NCI-H187 treated with DMSO at 0.1 percent for 48 hours (cell line): ENCODE measurements at places on chromosomes 6 and 20.

- no peak for DNase-seq
These were observed 84.6 kb downstream of the ID4 start for GRCh38 chr6:19921786-19922185.

- peak; percentile 43 for DNase-seq
These were observed 58.6 kb downstream of the PPP1R3G start for GRCh38 chr6:5143634-5144311.

GRCh38 chr6:170288852-170289179 lies 2.1 kb downstream of the DLL1 start:
- no peak for DNase-seq

- peak; percentile 42 for DNase-seq
These were observed 110.7 kb upstream of the PHACTR1 start for GRCh38 chr6:12605888-12606345.

- DNase-seq = no peak
These were observed 194.0 kb downstream of the ARHGAP18 start for GRCh38 chr6:129516005-129516404.

DNA sequence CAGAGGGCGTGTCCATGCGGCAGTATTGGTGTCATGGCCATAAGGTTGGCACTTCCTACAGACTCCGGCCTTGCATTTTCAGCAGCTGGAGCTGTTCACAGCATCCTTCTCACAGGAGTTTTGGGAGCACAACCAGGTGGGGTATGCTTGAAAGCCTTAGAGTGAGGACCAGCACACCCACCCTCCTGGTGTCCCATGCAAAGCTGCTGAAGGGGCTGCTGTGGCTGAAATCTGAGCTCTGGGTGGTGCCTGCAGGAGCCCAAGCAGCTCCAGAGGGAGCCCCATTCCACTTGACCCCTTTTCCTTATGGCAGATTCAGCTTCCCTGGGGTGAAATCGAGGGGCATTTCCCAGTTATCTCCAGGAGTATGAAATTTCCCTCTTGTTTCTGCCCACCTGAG lies 74.0 kb upstream of the BHLHE23 start:
- no peak for DNase-seq

DNA sequence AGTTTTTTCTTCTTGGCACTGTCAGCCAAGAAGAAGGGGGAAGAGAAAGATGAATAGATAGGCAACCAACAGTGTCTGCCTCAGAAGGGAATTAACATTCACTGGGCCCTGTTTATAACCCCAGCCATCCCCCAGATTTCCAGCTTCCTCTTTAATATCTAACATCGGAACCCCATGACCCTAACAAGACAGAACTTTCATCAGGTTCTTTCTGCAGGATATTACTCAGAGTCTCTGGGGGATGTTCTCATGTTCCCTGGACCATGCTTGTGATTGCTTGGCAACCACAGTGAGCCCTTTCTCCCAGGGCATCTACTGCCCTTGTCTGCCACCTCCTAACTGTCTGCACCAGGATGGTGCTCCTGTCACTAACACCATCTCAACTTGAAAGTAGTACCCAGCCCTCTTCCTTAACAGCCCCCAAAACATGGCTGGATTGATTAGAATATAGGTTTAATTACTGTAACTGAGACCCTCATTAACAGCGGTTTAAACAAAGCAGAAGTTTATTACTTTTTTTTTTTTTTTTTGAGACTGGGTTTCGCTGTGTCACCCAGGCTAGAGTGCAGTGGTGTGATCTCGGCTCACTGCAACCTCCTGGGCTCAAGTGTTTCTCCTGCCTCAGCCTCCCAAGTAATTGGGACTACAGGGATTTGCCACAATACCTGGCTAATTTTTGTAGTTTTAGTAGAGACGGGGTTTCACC lies 12.0 kb upstream of the PTPN1 start:
- no peak for DNase-seq

- no peak for DNase-seq
These were observed 2.0 kb downstream of the HLA-F start for GRCh38 chr6:29724937-29725869.

GRCh38 chr6:28769626-28770402 lies 154.0 kb downstream of the TRIM27 start:
- DNase-seq = no peak

- DNase-seq = no peak
These were observed 152.7 kb downstream of the DLL1 start for GRCh38 chr6:170137911-170138910.

DNA sequence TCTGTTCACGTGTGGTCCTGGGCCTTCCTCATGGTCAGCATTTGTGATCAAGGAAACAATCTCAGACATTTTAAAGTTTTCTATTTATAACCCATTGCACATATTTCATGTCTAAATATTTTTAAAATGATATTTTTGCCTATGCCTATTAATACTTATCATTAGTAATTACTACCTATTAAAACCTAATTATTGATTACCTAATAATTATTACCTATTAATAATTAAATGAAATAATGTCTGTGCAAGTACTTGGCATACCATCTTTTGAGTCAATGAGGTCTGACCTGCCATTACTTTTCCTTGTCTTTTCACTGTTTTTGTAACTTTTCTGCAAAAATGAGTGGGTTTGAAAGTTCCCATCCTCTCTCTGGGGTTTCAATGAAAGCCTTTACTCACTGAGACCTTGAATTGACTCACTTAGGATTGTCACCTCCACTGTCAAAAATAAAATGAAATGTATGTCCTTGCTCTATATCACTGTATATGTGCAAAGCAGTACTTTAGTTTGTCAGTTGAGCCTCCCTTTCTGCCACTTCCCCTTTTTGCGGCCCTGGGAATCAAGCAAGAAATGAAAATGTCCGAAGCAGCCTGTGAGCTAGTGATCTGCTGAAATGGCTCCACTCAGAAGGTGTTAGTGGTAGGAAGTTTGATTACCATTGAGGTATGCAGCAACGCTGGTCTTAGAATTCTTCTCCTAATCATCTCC lies 87.8 kb downstream of the L3MBTL3 start:
- DNase-seq = no peak

DNA sequence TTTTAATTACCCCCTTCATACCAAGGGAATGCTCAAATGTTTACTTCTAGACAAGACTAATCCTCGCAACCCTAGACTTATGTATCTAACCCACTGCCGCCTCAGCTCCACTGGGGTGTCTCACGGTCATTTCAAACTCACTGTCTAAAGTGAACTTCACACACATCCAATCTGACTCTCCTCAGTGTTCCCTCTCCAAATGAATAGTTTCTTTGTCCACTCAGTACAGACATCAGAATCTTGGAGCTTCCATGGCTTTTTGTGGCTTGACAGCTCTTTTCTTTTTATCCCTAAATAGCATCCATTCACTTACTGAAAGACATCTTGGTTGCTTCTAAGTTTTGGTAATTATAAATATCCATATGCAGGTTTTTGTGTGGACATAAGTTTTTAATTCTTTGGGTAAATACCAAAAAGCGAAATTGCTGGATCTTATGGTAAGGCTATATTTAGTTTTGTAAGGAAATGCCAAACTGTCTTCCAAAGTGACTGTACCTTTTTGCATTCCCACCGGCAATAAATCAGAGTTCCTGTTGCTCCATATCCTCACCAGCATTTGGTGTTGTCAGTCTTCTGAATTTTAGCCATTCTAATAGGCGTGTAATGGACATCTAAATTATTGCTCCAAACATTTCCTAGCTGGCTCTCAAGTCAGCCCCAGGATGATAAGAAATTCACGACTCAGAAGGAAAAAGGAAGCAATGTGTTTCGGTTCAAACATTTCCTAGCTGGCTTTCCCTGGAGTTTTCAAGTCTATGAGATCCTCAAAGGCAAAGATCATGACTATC lies 73.1 kb downstream of the DNAAF9 start:
- no peak for DNase-seq

DNA sequence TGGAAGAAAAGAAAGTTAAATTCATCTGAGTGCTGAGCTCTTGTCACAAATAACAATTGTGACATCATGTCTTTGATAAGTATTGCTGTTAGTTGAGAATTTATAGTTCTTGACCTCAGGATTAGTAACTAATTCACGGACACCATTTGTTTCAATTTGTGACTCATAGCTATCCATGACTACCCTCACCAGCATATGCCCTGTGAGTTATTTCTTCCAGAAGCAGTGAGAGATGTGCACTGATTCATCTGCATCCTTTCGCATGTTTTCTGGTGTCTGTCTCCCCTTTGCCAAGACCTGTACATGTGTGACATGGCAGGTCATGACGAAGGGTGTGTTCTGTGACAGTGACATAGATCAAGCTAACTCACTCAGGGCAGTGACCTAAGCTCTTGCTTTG lies 86.9 kb downstream of the SOBP start:
- no peak for DNase-seq

GRCh38 chr20:62087227-62087626 lies 21.5 kb upstream of the TAF4 start:
- no peak for DNase-seq

DNA sequence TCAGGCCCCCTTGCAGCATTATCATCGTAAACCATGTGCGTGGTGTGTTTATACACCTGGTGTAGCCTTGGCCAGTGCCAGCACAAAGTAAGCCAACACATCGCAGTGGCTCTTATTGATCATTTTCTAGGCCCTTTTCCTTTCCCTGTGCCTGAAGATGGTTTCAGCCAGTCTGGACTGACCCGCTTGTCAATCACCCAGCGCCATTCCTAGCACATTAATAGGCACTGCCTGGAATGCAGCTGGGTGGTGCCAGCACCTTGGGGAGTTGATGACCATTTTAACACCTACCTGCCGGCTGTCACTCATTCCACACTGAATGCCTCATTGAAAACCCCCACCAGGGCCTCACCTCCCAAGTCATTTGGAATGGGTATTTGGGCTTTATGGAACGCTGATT lies 4.9 kb upstream of the UQCC2 start:
- DNase-seq = no peak

- no peak for DNase-seq
These were observed 99.4 kb downstream of the BFSP1 start for GRCh38 chr20:17431621-17432364.

DNA sequence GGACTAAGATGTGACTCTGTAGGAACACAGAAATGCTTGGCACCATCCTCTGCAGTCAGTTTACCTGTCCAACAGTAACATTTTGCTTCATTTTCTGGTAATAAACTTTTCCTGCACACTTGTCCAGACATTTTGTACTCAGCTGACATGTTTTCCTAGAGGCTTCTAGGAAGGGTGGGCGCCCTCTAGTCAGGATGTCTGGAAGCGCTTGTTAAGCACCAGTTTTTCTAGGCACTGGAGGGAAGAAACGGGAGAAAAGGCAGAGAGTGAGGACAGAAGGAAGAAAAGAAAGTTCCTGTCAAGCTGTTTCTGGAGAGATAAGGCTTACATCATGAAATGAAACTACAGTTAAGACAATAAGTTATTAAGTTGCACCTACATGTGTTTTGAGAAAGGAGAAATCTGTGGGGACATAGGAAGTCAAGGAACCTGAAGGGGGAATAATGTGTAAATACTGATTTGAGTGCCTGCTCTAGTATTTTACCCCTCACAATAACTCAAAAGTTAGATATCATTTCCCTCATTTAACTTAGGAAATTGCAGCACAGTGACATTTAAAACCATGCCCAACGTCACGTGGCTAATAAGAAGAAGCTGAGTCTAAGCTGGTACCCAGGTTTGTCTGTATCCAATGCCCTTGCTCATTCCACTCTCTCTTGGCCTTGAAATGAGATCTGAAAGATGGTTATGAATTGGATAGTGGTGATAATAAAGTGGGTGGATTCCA lies 42.7 kb upstream of the TNFRSF21 start:
- DNase-seq = no peak

DNA sequence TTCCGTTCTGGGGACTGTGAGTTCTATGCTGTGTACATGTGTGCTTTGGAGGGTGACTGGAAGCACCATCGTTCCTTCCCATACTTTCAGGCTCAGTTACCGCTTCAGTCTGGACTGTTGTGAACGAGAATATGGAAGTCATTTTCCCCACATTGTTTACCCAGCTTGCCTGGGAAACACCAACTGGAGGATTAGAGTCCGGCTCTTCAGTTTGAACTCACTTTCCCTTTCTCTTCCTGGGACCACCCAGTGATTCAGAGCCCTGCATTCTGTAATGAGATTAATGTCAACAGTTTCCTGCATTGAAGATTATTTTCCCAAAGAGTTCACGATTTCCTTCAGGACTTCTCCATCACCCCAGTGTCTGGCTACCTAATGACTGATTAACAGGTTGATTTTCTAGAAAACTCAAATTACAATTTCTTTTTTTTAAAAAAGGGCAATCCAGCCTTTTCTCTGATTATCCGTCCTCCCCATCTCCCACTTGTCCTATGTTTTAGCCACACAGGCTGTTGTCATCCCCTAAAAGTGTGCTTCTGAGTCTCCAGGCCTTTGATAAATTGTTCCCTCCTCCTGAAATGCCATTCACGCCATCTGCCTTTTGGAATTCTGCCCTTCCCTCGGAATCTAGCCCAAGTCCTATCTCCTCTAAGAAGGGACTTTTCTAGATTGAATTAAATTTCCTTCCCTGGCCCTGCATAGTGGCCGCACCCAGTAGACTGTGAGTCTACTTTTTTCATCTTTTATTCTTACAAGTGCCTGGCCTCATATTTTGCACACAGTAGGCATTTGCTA lies 3.3 kb upstream of the TAGAP start:
- no peak for DNase-seq

DNA sequence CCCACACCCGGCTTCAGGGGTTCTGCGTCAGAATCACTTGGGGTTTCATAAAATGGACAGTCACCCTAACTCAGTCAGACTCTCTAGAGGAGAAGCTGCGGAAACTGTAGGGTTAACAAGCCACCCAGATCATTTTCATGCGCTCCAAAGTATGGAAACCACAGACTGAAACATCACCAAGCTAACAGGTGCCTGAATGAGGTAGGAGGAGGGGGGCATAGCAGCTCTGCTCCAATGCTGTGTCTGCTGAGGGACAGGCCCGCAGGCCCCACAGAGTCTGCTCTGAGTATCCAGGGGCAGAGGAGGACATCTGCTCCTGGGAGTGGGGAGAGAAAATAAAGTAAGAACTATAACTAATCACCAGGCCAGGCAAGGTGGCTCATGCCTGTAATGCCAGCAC lies 97.1 kb upstream of the AKAP12 start:
- DNase-seq = no peak

DNA sequence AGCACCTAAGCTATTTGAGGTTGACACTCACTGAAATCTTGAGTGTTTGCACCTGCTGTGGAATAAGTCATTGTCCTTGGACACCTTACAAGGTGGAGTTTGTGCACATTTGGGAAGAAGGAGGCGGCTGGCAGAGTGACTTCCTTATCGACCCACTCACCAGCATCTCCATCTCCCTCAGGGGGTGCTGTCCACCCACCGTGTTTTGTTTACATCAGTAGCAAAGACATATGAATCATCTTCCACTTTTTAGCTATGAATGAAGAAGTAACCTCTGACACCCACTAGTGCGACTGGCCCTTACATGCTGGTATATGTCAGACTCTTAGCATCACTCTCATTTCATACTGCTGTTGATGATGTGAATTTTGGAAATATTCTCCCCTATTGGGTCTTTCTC lies 119.5 kb upstream of the SGK1 start:
- no peak for DNase-seq

DNA sequence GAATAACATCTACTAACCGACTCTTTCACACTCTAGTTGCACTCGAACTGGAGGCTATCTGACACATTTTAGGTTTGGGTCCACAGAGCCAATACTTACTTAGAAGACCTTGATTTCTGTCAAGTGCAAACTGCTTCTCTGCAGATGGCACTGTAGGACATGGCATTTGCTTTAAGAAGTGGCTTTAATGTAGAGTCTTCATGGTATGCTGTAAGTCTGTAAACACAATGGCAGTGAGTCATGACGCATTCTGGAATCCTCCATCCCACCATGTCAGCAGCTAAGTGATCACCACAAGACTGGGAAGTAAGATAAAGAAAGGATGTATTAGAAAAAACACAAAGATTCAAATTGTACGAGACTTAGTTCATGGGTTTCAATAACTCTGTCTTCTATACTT lies 377.0 kb upstream of the NOX3 start:
- peak; percentile 33 for DNase-seq
